Activated CD4-positive, alpha-beta memory T cell treated with anti-CD3 and anti-CD28 coated beads for 36 hours (primary cell): ENCODE measurements at places on chromosomes 2 and 18. TPM values are rescaled to one million over a fixed set of nuclear protein-coding genes. Genes with fewer than 3 reads are reported as not detected.

Gene C2orf80
- not detected for total RNA-seq

Gene MPV17
- total RNA-seq = 85.5 TPM

Gene RNF152
- total RNA-seq = 0.26 TPM

Gene MRPS5
- total RNA-seq = 79.3 TPM

Gene CFC1
- not detected for total RNA-seq

DNA sequence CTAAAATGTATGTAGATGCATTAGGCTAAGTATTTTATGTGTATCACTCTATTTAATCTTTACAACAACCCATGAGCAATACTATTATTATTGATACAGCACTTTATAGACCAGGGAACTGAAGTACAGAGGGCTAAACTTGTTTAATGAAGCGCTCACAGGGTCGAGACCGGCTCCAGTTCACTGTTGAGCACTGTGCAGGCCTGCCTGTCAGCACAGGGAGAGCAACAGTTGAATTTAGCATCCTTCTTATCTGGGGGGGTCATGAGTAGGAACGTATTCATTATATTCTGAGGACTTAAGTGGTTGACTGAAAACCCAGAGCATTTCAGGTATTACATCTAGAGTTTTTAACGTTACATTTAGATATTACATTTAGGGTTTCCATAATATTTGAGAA lies 120.1 kb downstream of the PLCL1 start:
- no peaks in the 10 kb centered on the region for H3K27me3 ChIP-seq
- H3K36me3 ChIP-seq = peaks cover 4% of the 10 kb centered on the region
- peaks cover 18% of the 10 kb centered on the region for H3K4me1 ChIP-seq
- H3K27ac ChIP-seq = no peak overlapping the region
- no peak for DNase-seq

GRCh38 chr2:47509821-47510385 lies 106.9 kb downstream of the MSH2 start:
- no peak overlapping the region for H3K27ac ChIP-seq
- H3K4me1 ChIP-seq = peaks cover 4% of the 10 kb centered on the region
- peaks cover 2% of the 10 kb centered on the region for H3K36me3 ChIP-seq

DNA sequence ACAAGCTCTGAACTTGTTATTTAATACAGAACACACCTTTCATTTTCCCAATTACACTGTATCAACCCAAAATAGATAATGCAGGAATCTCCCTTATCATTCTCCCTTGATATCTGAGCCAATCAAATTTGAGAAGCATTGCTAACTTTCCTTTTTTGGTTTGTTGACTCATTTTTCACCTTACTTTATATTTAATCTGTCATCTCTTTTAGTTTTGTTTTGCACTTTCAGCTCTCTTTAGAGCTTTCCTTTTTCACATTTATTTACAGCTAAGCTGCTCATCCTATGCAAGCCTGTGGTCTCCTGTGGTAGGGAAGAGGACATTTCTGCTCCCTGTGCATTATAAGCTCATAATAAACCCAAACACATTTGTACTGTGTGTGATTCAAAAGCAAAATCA lies 50.1 kb downstream of the ITGAV start:
- no peaks in the 10 kb centered on the region for H3K27me3 ChIP-seq
- peaks cover 21% of the 10 kb centered on the region for H3K4me1 ChIP-seq
- DNase-seq = peak; percentile 33
- peaks cover 14% of the 10 kb centered on the region for H3K36me3 ChIP-seq
- peak overlapping the region; percentile 26 for H3K27ac ChIP-seq

DNA sequence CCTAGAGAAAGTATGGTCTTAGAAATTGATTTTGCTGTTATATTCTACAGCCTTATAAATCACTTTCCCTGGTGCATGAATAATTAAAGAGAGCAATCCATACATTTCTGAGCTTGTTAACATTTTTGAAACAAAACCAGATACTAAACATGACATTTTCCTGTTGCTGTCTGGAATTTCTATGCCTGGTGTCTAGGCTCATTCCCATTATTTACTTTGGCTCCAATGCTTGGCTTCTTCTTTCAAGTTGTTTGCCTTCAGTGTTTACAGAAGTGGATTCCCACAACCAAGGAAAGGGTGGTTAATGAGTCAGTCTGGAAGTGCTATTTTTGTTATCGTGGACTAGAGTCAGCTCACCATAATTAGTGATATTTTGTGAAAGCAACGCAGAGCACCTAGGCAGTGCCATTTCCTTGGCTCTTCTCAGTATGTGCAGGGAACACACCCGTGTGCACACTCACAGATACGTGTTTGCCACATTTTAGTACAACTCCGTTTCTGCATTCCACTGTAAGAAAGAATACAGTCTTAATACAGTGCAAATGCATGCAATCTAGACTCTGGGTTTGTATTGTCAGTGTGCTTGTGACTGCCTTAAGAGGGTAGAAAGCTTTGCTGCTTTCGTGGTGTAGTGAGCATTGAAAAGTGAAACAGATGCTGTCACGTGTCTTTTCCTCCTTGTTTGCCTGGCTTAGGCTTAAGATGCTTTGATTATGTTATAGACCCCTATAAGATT lies 185.0 kb upstream of the RASGRP3 start:
- peaks cover 21% of the 10 kb centered on the region for H3K27me3 ChIP-seq
- H3K4me3 ChIP-seq = no peak overlapping the region
- no peak overlapping the region for H3K27ac ChIP-seq
- H3K4me1 ChIP-seq = no peaks in the 10 kb centered on the region

DNA sequence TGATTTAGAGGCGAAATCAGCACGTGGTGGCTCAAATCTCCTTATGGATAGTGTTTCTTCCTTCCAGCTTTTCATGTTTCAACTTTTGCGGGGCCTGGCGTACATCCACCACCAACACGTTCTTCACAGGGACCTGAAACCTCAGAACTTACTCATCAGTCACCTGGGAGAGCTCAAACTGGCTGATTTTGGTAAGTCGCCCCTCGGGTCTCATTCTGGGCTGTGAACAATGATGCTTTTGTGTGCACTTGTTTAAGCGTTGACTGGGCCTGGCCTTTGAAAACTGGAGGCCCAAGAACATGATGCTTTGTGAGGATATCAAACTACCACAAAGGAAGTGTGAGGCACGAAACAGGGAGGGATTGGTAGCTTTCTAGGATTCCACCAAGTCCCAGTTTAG lies 27.4 kb downstream of the CDK15 start:
- H3K27ac ChIP-seq = no peak overlapping the region
- no peak for DNase-seq
- H3K27me3 ChIP-seq = peaks cover 6% of the 10 kb centered on the region
- H3K4me1 ChIP-seq = peaks cover 5% of the 10 kb centered on the region
- no peak overlapping the region for H3K4me3 ChIP-seq

DNA sequence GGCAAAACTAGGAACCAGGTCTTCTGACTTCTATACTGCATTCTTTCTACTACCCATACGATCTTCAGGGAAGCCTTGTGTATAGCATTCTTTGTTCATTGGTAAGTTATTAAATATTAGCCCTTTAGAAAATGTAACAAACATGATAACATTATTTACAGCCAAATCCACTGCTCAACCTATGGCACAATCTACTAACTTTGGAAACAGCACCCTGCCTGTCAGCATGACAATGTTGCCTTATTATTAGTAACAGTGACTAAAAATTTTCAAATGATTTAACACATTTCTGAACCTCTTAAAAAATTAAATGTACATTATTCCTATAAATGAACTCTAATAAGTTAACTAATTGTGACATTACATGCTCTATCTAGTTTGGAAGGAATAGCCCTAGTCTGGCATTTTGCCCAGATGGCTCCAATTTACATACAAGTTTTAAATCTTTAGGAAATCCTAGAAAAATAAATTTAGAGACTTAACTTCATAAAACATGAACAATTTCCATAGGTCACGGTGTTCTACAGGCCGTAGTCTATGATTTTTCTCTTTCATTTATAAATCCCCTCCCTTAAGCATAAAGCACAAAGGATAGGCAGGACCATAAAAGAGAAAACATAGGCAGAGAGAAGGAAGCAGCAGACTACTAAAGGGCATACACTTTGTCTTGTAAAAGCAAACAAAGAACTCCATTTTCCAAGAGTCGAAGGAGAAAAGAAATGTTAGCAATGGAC lies 33.7 kb downstream of the YES1 start:
- DNase-seq = no peak
- peaks cover 2% of the 10 kb centered on the region for H3K36me3 ChIP-seq
- no peak overlapping the region for H3K4me3 ChIP-seq
- peaks cover 8% of the 10 kb centered on the region for H3K4me1 ChIP-seq
- no peaks in the 10 kb centered on the region for H3K27me3 ChIP-seq
- no peak overlapping the region for H3K27ac ChIP-seq

DNA sequence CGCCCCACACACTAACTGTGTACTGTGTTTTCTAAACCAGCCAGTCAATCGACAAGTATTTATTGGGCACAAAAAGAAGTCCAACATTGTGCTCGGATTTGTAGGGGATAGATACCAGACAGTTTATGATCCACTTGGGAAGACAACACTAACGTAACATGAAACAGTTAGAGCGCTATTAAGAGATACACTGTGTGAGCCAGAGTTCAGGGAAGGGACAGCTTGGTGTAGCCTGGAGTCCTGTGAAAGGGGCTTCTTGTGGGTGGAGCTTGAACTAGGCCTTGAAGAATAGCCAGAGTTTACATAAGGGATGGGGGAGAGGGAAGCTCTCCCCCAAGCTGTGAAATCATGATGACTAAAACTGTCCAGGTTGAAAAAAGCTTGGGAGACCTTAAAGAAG lies 176.4 kb upstream of the TCF4 start:
- no peak overlapping the region for H3K4me3 ChIP-seq
- no peaks in the 10 kb centered on the region for H3K27me3 ChIP-seq
- H3K27ac ChIP-seq = no peak overlapping the region
- H3K4me1 ChIP-seq = no peaks in the 10 kb centered on the region
- no peak for DNase-seq
- H3K36me3 ChIP-seq = no peaks in the 10 kb centered on the region

DNA sequence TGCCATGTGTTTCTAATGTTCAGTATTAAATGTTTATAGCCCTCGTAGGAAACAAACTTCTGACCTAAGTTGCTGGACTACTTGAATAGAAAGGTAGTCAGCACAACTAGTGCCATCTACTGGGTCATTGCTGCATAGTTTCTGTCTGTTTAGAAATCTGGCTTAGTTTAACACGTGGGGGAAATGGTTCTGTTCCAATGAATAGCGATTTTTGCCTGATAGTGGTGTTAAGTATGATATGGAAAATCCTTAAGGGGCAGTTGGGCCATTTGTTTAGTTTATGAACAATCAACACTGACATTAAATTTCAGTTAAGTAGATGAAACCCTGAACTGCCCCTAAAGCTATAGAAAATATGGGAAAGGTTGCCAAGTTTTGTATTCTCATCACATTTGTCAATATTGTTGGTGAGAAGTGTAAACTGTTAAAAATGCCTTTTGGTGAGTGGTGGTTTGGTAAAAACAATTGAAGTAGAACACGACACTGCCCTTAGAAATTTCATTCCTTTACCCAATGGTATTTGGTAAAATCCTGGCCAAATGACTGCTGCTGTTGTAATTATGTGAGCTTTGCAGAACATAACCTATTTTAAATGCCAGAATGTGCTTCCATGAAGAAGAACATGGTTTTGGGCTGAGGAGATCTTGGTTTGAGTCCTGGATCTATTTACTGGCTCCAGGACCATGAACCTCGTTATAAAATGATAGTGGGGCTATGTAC lies 13.2 kb downstream of the NABP1 start:
- H3K27me3 ChIP-seq = no peaks in the 10 kb centered on the region
- H3K4me3 ChIP-seq = no peak overlapping the region
- H3K36me3 ChIP-seq = peaks cover 46% of the 10 kb centered on the region

GRCh38 chr2:204732019-204732418 lies 186.7 kb downstream of the PARD3B start:
- no peak for DNase-seq
- H3K36me3 ChIP-seq = no peaks in the 10 kb centered on the region
- no peak overlapping the region for H3K27ac ChIP-seq
- H3K27me3 ChIP-seq = no peaks in the 10 kb centered on the region

DNA sequence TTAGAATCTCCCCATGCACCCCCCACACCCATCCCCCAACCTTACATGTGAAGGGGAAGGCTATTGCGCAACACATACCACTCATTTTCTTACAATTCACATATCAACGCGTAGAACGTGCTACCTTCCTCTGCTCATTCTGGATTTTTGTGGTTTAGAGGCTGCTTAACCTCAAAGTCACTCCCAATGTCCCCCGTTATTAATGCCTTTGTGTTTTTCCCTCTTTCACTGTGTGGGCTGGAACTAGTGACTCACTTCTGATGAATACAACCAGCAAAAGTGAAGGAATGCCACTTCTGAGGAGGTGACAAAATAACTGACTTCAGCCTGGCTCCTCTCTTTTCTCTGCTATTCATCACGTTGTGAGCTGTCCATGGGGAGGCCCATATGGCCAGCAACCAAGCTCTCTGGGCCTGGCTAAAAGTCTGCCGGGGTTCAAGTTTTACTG lies 342.5 kb upstream of the NXPH2 start:
- no peak overlapping the region for H3K4me3 ChIP-seq
- no peak for DNase-seq
- no peak overlapping the region for H3K27ac ChIP-seq
- H3K36me3 ChIP-seq = no peaks in the 10 kb centered on the region
- H3K27me3 ChIP-seq = no peaks in the 10 kb centered on the region
